Right ventricle myocardium superior (tissue), 1 donor: ENCODE measurements at places on chromosomes 3 and 15. TPM values are rescaled to one million over a fixed set of nuclear protein-coding genes. Genes with fewer than 3 reads are reported as not detected.

GRCh38 chr15:99148851-99149276 lies 44.0 kb downstream of the SYNM start:
- no peak for DNase-seq

GRCh38 chr3:90253131-90253530 lies 1145.7 kb downstream of the EPHA3 start:
- DNase-seq = no peak

Gene NEK10
- 11.7 TPM for total RNA-seq

Gene PIF1
- 0.35 TPM for total RNA-seq

GRCh38 chr15:67771189-67771800 lies 54.0 kb upstream of the SKOR1 start:
- DNase-seq = no peak

- DNase-seq = no peak
Observed at GRCh38 chr3:62046326-62046725, 327.0 kb downstream of the FEZF2 start.
